Activated CD4-positive, alpha-beta memory T cell treated with anti-CD3 and anti-CD28 coated beads, Interleukin-2, amount 10 ng/mL, durations not matched to agents 7 days and 5 days (primary cell): ENCODE measurements at places on chromosomes 11 and 22.

- H3K36me3 ChIP-seq, result no peaks in the 10 kb centered on the region
- no peaks in the 10 kb centered on the region for H3K4me1 ChIP-seq
- H3K4me3 ChIP-seq, result no peak overlapping the region
- H3K27ac ChIP-seq, result no peak overlapping the region
- no peak for DNase-seq
Observed at GRCh38 chr11:109734566-109734965, 312.6 kb downstream of the C11orf87 start.

DNA sequence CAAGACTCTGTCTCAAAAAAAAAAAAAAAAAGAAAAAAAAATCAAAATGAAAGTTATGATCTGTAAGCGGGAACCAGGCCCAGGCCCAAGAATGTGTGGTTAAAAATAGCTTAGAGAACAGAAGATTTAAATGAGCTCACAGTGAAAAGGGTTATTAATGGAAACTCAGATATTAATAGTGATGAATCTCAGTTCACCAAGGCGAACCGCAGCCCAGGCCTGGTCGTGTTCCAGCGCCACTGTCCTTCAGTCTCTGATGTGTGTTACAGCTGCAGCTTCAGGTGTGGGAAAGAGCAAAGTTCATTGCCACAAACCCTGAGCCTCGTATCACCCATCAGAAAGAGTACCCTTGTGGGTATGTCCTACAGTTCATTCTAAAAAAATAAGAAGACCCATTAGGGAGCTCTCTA is 107.1 kb downstream of the GAB2 start:
- H3K4me3 ChIP-seq, result no peak overlapping the region
- no peaks in the 10 kb centered on the region for H3K27me3 ChIP-seq
- DNase-seq, result no peak

DNA sequence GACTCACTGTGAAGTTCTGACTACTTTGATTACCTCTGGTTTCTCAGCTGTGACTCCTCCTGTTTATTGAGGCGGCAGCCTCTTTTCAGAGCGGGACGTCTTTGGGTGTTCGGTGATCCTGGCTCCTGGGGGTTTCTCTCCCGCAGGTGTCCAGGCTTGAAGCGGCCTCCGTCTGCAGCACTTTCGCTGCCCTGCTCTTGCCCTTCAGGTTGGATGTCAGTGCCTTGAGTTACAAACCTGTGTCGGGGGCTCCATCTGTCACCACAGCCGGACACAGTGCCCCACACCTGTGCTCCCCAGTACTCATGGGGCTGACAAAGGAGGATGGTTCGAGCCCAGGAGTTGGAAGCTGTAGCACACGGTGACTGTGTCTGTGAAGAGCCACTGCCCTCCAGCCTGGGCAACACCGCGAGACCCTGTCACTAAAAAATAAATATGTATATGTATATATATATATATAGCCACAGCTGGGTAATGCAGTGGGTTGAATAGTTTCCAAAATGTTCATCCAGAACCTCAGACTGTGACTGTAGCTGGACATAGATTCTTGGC is 104.1 kb downstream of the BRD1 start:
- H3K4me1 ChIP-seq, result peaks cover 6% of the 10 kb centered on the region
- DNase-seq, result no peak
- no peaks in the 10 kb centered on the region for H3K36me3 ChIP-seq
- peak overlapping the region; percentile 73 for H3K27ac ChIP-seq

- no peak overlapping the region for H3K4me3 ChIP-seq
- no peaks in the 10 kb centered on the region for H3K27me3 ChIP-seq
- H3K27ac ChIP-seq, result no peak overlapping the region
- no peak for DNase-seq
- no peaks in the 10 kb centered on the region for H3K4me1 ChIP-seq
Observed at GRCh38 chr11:114616516-114616915, 20.9 kb upstream of the NXPE4 start.

- H3K4me1 ChIP-seq, result peaks cover 29% of the 10 kb centered on the region
- H3K36me3 ChIP-seq, result no peaks in the 10 kb centered on the region
- DNase-seq, result peak; percentile 50
- H3K27me3 ChIP-seq, result peaks cover 27% of the 10 kb centered on the region
- no peak overlapping the region for H3K27ac ChIP-seq
Observed at GRCh38 chr22:39253435-39254070, 8.8 kb upstream of the PDGFB start.

- H3K36me3 ChIP-seq, result no peaks in the 10 kb centered on the region
- H3K27ac ChIP-seq, result no peak overlapping the region
- H3K4me1 ChIP-seq, result no peaks in the 10 kb centered on the region
- H3K4me3 ChIP-seq, result no peak overlapping the region
Observed at GRCh38 chr11:130649801-130650200, 201.4 kb downstream of the ADAMTS15 start.

GRCh38 chr11:57571606-57572005 is 4.1 kb upstream of the UBE2L6 start:
- DNase-seq, result no peak
- H3K36me3 ChIP-seq, result peaks cover 11% of the 10 kb centered on the region
- H3K27ac ChIP-seq, result no peak overlapping the region

DNA sequence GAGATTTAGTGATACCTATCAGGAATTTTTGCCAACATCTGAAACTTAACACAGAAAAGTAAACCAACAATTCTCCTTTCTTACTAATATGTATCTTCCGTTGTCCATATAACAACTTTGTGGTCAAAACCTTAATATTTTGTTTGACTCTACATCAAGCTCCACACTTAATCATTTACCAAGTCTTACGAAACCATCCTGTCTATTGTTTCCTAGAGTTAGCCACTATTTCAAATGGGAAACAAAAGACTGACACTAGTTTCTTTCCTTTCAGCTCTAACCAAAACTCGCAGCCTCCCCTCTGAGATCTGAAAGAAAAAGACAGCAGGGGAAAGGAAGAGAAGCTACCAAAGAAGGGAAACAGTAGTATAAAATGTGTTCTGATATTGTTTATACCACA is 26.5 kb upstream of the PRDM10 start:
- no peak for DNase-seq
- H3K27me3 ChIP-seq, result peaks cover 6% of the 10 kb centered on the region
- no peak overlapping the region for H3K4me3 ChIP-seq
- H3K27ac ChIP-seq, result no peak overlapping the region
- H3K36me3 ChIP-seq, result no peaks in the 10 kb centered on the region

DNA sequence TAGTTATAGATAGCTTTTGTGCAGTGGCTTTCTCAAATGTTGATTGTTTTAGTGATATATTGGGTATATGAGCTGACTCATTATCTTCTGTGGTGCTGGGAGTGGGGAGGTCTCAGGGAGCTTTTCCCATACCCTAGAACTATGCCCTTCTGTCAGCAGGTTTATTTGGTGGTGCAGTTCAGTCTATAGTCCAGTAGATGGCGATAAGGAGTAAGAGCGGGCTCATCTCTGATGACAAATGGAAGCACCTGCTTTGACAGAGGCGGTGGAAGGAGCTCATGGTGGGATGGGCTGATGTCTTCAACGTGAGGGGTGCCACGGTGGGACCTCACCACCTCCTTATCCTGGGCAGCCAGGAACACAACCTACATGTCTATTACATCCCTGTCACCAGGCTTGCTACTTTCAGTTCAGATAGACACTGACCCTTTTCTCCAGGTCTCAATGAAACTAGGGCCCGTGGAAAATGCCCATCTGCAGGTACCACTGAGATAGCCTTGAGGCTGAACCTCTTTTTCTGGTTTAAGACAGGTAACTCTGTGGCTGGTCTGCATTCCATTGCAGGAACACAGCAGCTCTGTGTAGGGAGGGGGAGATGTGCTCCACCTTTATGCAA is 13.0 kb upstream of the OR6A2 start:
- no peaks in the 10 kb centered on the region for H3K4me1 ChIP-seq
- peak; percentile 27 for DNase-seq
- H3K4me3 ChIP-seq, result no peak overlapping the region
- no peaks in the 10 kb centered on the region for H3K36me3 ChIP-seq

- no peaks in the 10 kb centered on the region for H3K36me3 ChIP-seq
- peak; percentile 20 for DNase-seq
- no peak overlapping the region for H3K4me3 ChIP-seq
- no peak overlapping the region for H3K27ac ChIP-seq
- H3K4me1 ChIP-seq, result no peaks in the 10 kb centered on the region
Observed at GRCh38 chr11:84564180-84564866, 1062.8 kb downstream of the DLG2 start.

- H3K27ac ChIP-seq, result no peak overlapping the region
- peaks cover 11% of the 10 kb centered on the region for H3K36me3 ChIP-seq
- H3K4me1 ChIP-seq, result peaks cover 13% of the 10 kb centered on the region
- DNase-seq, result no peak
- no peak overlapping the region for H3K4me3 ChIP-seq
Observed at GRCh38 chr11:96112192-96113128, 188.6 kb upstream of the MTMR2 start.

DNA sequence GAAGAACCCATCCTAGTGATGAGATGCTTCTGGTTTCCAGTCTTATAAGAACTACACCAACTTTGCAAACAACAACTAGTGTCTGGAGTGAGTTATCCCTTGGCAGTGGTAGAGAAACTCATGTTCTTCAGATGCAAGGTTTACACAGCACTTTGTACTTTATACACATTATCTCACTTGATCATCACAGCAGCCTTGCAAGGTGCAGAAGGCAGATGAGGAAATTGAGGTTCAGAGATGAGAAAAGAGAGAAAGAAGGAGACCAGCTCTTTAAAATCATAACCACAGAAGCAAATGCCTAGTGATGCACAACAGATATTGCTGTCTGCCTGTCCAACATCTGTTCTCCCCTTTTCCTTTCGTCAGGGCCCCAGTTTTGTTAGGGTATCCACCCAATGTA is 16.7 kb upstream of the CD44 start:
- H3K36me3 ChIP-seq, result peaks cover 9% of the 10 kb centered on the region
- H3K27me3 ChIP-seq, result peaks cover 20% of the 10 kb centered on the region
- H3K4me3 ChIP-seq, result no peak overlapping the region
- H3K4me1 ChIP-seq, result peaks cover 59% of the 10 kb centered on the region
- H3K27ac ChIP-seq, result peak overlapping the region; percentile 44

- H3K4me1 ChIP-seq, result peaks cover 9% of the 10 kb centered on the region
- no peak overlapping the region for H3K4me3 ChIP-seq
- no peak overlapping the region for H3K27ac ChIP-seq
- peaks cover 7% of the 10 kb centered on the region for H3K27me3 ChIP-seq
- H3K36me3 ChIP-seq, result no peaks in the 10 kb centered on the region
- DNase-seq, result no peak
Observed at GRCh38 chr11:120548682-120549209, 37.2 kb downstream of the GRIK4 start.

DNA sequence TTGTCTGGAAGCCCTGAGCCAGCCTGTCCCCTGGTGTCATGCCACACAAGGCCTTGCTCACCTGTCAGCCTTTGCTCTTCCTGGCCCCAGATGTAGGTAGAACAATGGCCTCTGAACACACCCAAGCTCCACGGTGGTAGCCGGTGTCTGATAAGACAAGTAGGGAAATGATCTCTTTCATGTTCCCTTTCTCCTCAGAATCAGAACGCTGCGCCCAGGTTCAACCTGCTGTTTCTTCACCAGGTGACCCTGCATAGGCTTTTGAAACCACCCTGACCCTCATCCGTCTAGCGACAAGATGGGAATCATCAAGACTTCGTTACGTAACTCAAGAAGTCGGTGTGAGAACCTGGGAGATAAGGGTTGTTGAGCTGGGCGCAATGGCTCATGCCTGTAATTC is 28.7 kb upstream of the YWHAH start:
- no peaks in the 10 kb centered on the region for H3K36me3 ChIP-seq
- H3K27ac ChIP-seq, result no peak overlapping the region
- no peak for DNase-seq
- H3K4me1 ChIP-seq, result peaks cover 16% of the 10 kb centered on the region
- H3K4me3 ChIP-seq, result no peak overlapping the region

GRCh38 chr11:119027561-119028345 is 2.9 kb downstream of the SLC37A4 start:
- no peak for DNase-seq
- H3K27ac ChIP-seq, result no peak overlapping the region
- H3K4me1 ChIP-seq, result peaks cover 50% of the 10 kb centered on the region
- H3K36me3 ChIP-seq, result peaks cover 42% of the 10 kb centered on the region
- H3K4me3 ChIP-seq, result peak overlapping the region; percentile 5

GRCh38 chr22:32310777-32311176 is 46.9 kb upstream of the RFPL3 start:
- no peak overlapping the region for H3K27ac ChIP-seq
- H3K4me3 ChIP-seq, result no peak overlapping the region
- no peak for DNase-seq
- peaks cover 25% of the 10 kb centered on the region for H3K27me3 ChIP-seq
- H3K4me1 ChIP-seq, result no peaks in the 10 kb centered on the region

GRCh38 chr22:30879415-30879797 is 89.2 kb downstream of the MORC2 start:
- peaks cover 1% of the 10 kb centered on the region for H3K4me1 ChIP-seq
- H3K27ac ChIP-seq, result no peak overlapping the region
- H3K4me3 ChIP-seq, result no peak overlapping the region
- H3K36me3 ChIP-seq, result no peaks in the 10 kb centered on the region
- no peak for DNase-seq

GRCh38 chr11:59691156-59691555 is 22.3 kb upstream of the PATL1 start:
- no peak overlapping the region for H3K27ac ChIP-seq
- peaks cover 34% of the 10 kb centered on the region for H3K27me3 ChIP-seq
- no peak overlapping the region for H3K4me3 ChIP-seq
- no peaks in the 10 kb centered on the region for H3K4me1 ChIP-seq

GRCh38 chr11:60362241-60362640 is 16.1 kb upstream of the MS4A7 start:
- no peak overlapping the region for H3K4me3 ChIP-seq
- H3K27ac ChIP-seq, result no peak overlapping the region
- H3K36me3 ChIP-seq, result no peaks in the 10 kb centered on the region
- H3K4me1 ChIP-seq, result peaks cover 2% of the 10 kb centered on the region
- H3K27me3 ChIP-seq, result peaks cover 24% of the 10 kb centered on the region
- DNase-seq, result no peak

DNA sequence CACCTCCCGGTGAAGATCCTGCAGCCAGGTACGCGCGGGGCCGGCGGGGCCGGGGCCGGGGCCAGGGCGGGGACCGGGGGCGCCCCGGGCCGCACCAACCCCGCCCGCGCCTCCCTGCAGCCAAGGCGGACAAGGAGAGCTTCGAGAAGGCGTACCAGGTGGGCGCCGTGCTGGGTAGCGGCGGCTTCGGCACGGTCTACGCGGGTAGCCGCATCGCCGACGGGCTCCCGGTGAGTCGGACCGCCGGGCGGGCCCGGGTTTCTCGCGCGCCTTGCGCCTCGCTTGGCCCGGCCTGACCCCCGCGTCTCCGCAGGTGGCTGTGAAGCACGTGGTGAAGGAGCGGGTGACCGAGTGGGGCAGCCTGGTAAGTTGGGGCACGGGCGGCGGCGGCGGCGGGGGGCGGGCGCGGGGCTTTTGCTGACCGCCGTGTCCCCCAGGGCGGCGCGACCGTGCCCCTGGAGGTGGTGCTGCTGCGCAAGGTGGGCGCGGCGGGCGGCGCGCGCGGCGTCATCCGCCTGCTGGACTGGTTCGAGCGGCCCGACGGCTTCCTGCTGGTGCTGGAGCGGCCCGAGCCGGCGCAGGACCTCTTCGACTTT is 531 bp downstream of the PIM3 start:
- H3K4me3 ChIP-seq, result peak overlapping the region; percentile 85
- DNase-seq, result peak; percentile 54
- H3K27me3 ChIP-seq, result no peaks in the 10 kb centered on the region
- H3K4me1 ChIP-seq, result peaks cover 36% of the 10 kb centered on the region
- H3K36me3 ChIP-seq, result peaks cover 33% of the 10 kb centered on the region
- H3K27ac ChIP-seq, result peak overlapping the region; percentile 83
